KG1 (cell line): ENCODE measurements at places on chromosomes 4 and X.

GRCh38 chr4:63211776-63212479 is 1197.3 kb downstream of the TECRL start:
- DNase-seq, result no peak

DNA sequence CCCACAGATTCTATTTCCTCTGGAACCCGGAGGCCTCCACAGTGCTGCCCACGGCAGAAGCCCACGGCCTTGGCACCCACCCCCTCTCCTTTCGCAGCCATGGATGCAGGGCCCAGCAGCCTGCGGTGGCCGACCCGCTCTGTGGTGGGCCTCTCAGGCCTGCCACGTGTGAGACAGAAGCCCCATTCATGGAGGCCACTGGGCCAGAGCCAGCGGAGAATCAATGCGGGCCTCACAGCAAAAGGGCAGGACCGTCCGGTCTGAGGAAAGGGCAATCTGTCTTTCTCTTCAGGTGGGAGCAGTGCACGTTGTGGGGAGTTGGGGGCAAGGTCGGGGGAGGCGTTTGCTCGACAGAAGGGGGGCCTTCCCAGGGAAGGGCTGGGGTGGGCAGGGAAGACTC is 8.4 kb upstream of the HAUS7 start:
- DNase-seq, result no peak

DNA sequence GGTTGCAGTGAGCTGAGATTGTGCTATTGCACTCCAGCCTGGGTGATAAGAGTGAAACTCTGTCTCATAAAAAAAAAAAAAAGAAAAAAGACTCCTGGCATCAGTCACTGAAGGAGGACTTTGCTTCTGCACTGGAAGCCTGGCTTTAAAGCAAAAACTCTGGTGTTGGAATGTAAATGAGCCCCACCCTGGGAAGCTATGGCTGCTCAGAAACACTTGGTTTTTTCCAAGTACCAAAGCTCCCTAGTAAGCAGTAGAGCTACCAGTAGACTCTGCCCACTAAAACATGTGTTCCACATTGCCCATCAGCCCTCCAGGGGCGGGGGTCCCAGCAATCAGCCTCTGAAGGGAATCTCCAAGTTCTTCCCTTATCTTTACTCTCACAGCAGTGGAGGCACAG is 154.4 kb downstream of the SHROOM3 start:
- no peak for DNase-seq

DNA sequence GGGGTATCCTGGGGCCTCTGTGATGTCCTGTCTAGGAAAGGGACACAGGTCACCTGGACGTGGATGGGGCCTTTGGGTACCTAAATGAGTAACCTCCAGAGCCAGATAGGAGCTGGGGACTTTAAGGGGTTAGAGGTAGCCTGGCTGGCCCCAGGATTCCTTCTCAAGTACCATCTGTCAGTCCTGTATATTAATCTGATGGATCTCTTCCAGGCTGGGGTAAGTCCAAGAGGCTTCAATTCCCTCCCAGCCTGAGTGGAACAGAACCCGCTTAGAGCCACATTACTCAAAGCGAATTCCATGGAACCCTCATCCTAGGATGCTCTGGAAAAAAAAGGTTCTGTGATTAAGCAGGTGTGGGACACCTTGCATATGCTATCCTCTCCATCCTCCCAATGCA is 24.8 kb upstream of the MAP3K15 start:
- DNase-seq, result no peak

DNA sequence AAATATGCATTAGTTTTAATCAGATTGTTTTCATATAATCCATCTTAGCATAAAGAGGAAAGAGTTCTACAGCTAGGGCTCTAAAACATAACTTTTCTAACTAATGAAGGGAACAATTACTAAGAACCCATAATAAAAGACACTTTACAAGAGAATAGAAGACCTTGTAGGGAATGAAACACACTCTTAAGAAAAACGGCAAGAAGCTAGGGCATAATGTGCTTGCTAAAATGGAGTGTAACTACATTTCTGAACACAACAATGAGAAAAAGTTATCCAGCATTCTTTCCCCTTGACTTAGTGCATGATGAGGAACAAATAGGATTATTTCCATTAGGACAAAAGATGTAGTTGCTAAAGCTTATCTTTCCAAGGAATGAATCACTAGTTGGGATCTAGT is 54.6 kb downstream of the ARHGAP6 start:
- no peak for DNase-seq

- no peak for DNase-seq
Measured at GRCh38 chr4:47505666-47506065, 20.6 kb downstream of the ATP10D start.

- no peak for DNase-seq
Measured at GRCh38 chr4:25892796-25893195, 21.2 kb upstream of the SMIM20 start.

DNA sequence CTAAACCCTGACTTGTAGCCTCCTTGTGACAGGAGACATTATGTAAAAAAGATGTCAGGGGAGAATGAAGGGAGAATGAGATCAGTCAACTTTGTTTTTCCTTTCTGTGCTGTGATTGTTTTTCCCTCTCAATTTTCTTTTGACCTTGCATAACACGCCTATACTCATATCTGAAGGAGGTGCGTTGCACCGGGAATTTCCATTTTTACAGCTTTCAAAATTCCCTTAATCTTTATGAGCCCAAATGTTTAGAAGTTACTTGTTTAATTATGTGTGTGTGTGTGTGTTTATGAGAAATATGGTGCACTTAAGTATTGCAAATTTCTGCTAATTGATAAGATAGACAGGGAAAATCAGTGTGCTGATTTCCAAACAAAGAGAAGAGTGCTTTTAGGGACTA is 21.6 kb downstream of the SYNPO2 start:
- no peak for DNase-seq

GRCh38 chr4:124191329-124191728 is 521.2 kb downstream of the ANKRD50 start:
- DNase-seq, result no peak

- no peak for DNase-seq
Measured at GRCh38 chr4:151417766-151418376, 8.9 kb downstream of the FHIP1A start.

- DNase-seq, result no peak
Measured at GRCh38 chrX:153320555-153321184, 897 bp downstream of the PNMA6F start.

DNA sequence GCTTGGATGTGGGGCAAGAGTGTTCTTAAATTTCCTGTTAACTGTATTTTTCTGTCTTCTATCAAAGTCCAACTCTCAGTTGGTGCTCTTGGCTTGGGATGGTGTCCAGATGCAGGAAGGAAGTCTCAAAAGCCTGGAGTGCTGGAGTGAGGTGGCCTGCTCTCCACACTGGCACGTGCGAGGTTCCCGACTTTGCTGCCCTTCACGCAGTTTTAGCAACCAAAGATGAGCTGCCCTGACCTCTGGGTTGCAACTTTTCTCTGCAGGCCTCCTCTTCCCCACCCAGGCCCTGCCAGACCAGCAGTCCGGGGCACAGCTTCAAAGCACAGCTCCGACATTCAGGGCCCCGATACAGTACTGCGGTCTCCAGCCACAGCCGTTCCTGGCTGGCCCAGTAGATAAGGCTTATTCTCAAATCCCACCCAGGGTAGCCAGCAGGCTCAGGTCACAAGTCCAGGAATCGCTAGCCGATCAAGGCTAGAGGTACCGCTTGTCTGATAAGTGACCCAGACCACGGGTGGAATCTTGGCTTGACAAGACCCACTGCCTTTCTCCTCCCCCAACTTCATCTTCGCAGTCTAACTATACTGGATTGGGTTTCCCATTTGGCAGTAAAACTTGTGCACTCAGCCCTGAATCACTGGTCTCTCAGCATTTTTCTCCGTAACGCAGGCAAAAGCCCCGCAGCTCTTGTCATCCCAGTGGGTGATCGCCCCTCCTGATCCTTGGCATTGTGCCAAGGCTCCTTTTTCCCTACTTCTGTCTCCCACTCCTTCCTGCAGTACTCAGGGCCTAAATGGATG is 21.8 kb upstream of the JADE1 start:
- DNase-seq, result no peak

DNA sequence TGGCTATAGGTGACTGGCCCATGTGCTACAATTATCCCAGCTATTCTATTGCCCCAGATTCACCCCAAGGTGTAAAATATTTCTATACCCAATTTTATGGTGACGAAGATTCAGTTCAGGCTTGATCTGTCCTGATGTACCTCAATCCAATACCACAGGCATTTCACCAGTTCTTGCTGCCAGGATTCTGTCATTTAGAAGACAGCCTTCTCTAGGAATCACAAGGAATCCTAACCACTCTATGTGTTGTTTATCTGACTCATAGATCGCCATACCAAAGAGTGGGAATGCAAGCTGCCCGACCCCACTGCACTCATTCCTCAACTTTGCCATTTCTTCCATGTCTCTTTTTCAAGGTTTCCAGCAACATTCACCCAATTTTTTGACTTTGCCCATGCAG is 355.0 kb upstream of the EMCN start:
- no peak for DNase-seq

GRCh38 chr4:99275885-99276284 is 14.9 kb downstream of the ADH1A start:
- DNase-seq, result no peak

GRCh38 chr4:113837397-113837796 is 75.9 kb upstream of the CAMK2D start:
- peak; percentile 37 for DNase-seq

DNA sequence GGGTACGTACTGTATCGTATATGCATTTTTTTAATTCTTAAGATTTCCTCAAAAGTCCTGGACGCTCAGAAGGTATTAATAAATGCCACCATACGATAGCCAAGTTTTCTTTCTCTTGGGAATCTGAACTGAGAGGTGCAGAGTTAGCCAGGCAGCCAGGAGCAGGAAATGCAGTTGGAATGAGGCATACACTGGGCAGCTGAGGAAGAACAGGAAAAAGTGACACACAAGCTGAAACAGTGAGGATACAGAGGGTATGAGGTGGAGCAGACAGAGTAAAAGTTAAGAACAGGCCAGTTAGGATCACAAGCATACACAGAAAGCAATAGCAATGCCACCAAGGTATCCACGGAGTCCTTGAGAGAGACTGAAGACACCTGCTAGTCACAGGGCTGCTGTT is 13.4 kb downstream of the UFSP2 start:
- DNase-seq, result no peak

- DNase-seq, result no peak
Measured at GRCh38 chr4:32950866-32951265, 2230.7 kb downstream of the PCDH7 start.

- DNase-seq, result no peak
Measured at GRCh38 chr4:3322059-3322550, 29.3 kb downstream of the RGS12 start.

DNA sequence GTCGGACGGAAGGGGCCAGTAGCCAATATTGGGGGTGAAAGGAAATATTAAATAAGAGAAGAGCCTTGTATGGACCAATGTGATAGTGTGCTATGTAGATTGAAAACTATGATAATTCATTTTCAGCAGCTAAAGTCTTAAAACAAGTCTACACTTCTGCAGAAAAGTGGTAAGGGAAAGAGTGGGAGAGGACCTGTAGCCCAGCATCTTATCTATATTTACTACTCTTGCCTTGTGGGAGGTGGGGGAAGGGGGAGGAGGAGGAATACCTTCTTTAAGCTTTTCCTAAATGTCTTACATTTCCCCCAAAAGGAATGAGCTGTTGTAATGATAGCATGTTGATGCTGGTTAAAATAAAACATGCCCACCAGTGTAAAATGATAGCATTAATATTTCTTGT is 220.0 kb upstream of the SPRY1 start:
- DNase-seq, result no peak

DNA sequence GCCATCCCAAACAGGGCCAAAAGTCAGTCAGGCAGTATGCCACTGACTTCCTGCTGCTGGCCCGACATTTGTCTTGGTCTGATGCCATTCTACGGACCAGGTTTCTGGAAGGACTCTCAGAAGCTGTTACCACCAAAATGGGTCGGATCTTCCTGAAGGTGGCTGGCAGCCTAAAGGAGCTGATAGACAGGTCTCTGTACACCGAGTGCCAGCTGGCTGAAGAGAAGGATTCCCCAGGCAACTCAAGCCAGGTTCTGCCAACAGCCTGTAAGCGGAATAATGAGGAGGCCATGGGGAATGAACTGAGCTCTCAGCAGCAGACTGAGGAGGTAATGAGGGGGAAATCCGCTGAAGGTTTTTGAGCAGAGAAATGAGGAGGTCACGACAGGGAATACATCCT is 95.7 kb downstream of the RTL9 start:
- DNase-seq, result no peak
